GM23338 (cell line): ENCODE measurements at places on chromosomes 2 and 18.
A peak's percentile ranks its signal among the peaks of the same experiment; 100 is the strongest.

DNA sequence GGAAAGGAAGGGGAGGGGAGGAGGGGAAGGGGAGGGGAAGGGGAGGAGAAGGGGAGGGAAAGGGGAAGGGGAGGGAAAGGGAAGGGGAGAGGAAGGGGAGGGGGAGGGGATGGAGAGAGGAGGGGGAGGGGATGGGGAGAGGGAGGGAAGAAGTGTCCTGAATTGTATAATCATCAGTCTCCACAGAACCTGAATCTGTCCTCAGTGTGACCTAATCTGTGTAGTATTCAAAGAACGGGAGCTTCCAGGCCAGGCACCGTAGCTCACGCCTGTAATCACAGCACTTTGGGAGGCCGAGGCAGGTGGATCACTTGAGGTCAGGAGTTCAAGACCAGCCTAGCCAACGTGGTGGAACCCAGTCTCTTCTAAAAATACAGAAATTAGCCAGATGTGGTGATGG, 41.1 kb upstream of the CCDC150 start:
- DNase-seq, result peak; percentile 8

DNA sequence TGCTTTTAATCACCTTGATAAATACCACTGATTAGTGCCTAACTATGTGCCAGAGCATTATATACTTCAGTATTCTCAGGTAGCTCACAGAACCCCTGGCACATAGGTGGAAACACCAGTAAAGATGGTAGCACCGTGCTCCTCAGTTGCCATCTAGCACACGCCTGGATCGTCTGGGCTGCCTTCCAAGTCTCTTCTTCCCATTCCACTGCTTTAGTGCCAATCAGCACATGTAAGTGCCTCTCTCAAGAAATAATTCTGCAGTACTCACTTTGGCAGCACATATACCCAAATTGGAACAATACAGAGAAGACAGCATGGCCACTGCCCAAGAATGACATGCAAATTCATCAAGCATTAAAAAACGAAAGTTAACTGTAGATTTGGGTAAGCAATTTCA, 13.0 kb downstream of the POLR2D start:
- no peak for DNase-seq

DNA sequence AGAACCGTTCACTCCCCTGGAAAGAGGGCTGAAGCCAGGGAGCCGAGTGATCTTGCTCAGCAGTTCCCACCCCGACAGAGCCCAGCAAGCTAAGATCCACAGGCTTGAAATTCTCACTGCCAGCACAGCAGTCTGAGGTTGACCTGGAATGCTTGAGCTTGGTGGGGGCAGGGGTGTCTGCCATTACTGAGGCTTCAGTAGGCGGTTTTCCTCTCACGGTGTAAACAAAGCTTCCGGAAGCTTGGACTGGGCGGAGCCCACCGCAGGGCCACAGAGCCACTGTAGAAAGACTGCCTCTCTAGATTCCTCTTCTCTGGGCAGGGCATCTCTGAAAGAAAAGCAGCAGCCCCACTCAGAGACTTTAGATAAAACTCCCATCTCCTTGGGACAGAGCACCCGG, 180.8 kb downstream of the WDR7 start:
- peak; percentile 30 for DNase-seq

DNA sequence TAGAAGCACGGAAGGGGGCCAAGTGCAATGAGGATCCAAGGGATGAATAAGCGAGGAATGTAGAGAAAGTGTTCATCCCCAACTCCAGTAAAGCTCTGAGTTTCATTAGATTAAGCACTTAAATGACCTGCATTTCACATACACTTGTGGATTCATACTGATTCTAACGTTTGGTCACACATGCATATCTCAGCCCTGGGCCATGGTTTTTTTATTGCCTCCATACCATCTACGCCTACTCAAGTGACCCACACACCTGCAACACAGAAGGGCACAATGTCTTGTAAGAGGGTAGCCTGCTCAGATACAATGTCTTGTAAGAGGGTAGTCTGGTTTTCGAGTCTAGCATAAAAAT, 566 bp upstream of the MRPS5 start:
- no peak for DNase-seq

DNA sequence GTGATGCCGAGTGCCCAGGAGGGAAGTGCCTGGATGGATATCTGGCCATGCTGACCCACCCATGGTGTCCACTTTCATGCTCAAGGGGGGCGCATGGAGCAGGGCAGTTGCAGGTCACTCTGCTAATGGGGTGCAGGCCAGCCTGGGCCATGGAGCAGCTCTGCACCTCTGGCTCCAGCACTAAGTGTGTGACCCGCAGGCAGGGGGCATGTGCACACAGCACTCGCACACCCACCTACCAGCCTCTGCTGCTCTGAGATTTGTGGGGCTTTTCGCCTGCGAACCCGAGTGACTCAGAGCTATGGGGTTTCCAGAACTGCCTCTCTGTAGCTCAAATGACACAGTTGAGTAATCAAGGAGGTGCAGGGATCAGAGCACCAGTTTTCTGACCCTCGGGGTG, 66.2 kb downstream of the CYP26B1 start:
- DNase-seq, result no peak

DNA sequence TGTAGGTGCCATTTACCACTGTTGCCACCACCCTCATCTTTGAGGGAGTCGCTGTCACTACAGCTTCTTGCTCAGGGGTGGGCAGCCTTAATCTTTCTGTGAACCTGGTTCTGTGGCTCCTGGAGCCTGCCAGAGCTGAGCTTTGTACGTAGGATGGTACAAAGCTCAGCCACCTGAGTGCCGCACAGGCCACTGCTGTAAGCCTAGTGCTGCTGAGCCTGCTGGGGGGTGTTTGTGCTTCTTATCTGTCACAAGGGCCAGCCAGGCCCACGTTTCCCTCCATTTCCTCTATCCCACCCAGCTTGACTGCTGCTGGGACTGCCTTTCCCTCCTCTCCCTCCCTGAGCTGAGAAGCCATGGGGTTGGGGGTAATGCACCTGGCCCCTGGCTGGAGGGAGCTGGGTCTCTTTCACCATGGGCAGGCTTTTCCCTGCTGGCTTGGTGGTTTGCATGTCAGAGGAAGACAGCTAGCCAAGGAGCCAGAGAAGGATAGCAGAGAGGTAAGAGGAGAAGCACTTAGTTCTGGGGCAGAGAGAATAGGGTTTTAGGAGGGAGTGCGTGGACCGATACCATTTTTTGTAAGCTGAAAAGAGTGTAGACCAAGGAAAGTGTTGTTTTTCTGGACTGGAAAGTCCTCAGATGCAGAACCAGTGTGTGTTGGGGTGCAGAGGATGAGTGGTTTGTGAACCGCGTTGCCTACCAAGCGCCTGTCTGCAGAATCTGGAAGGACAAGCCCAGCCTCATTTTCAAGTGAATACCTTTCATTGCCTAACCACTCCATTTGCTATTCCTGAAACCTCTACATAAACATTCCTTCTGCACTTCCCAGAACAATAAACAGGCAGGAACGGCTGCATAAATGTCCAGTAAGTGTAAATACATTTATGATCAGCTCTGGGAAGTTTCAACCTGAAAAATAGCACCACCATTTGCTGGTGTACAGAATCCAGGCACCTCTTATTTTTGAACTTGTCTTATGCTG, 45.1 kb upstream of the FHL2 start:
- DNase-seq, result no peak

- peak; percentile 68 for DNase-seq
These were observed 124.1 kb downstream of the ANKRD30BL start for GRCh38 chr2:132037527-132038178.

- DNase-seq, result no peak
These were observed 128.8 kb upstream of the TRIB2 start for GRCh38 chr2:12587729-12588522.

DNA sequence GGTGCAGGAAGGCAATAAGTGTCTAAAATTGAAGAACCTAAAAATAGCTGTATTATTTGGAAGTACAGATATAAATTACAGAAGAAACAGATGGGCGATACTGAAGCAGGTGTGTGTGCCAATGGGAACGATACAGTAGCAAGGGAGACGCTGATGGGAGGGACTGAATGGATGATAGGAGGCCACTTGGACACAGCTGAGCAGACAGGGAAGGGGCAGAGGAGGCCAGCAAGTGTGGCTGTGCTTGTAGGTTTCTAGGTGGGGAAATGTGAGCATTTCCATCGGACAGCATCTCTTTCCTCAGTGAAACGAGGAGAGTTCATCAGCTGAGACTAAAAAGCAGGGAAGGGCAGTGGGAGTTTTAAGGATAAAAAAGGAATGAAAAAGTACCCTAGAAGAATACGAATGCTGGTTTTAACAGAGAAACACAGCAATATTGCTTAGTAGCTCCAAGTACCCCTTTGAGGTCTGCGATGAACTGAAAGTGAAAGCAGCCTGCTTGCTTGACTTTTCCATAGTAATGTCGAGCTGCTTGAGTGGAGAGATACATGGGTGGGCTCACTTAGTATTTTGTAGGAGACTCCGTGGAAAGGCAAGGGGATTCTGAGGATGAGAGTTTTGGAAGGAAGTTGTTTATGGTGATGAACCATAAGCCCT, 91.7 kb upstream of the EPC2 start:
- DNase-seq, result no peak

DNA sequence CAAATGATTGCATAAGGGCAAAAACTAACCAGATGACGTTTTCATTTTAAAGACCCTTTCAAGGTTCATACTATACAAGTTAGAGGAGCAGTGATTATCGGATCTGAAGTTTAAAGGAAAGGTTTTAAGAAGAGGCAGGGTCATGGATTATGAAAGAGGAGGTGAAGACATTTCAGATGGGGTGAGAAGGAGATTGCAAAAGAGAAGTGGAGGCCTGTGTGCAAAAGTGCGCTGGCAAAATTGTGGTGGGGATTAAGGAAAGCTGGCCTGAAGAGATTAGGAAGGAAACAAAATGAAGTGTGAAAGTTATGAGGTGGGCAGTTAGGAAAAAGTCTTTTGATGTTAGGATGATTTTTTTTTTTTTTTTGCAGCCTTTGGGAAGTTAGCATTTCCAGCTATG, 935.7 kb upstream of the FAM98A start:
- no peak for DNase-seq

GRCh38 chr2:241540771-241541561, 17.6 kb upstream of the BOK start:
- peak; percentile 90 for DNase-seq

- no peak for DNase-seq
These were observed 167.0 kb downstream of the PTH2R start for GRCh38 chr2:208573569-208573968.
